Peyer's patch (tissue), 4 donors: ENCODE measurements at places on chromosomes 2 and 18. TPM values are rescaled to one million over a fixed set of nuclear protein-coding genes. Genes with fewer than 3 reads are reported as not detected.

DNA sequence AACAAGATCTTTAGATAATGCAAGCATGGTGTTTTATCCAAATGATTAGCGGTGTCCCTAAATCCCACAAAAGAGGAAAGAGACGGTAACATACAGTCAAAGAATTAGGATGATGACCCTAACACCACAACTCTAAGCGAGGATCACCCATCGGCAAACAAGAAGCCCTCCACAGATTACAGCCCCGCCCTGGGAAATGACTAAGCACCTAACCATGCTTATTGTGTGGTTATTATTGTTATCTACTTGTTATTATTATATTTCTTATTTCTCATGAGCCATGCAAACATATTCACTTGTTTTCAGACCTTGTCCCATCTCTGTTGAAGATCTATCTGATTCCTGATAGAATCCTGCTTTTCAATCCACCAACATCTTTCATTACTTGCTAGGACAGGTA is 651.3 kb downstream of the NYAP2 start:
- DNase-seq: no peak
- H3K4me1 ChIP-seq: no peaks in the 10 kb centered on the region
- H3K4me3 ChIP-seq: no peak overlapping the region
- no peaks in the 10 kb centered on the region for H3K36me3 ChIP-seq
- H3K27ac ChIP-seq: no peak overlapping the region

DNA sequence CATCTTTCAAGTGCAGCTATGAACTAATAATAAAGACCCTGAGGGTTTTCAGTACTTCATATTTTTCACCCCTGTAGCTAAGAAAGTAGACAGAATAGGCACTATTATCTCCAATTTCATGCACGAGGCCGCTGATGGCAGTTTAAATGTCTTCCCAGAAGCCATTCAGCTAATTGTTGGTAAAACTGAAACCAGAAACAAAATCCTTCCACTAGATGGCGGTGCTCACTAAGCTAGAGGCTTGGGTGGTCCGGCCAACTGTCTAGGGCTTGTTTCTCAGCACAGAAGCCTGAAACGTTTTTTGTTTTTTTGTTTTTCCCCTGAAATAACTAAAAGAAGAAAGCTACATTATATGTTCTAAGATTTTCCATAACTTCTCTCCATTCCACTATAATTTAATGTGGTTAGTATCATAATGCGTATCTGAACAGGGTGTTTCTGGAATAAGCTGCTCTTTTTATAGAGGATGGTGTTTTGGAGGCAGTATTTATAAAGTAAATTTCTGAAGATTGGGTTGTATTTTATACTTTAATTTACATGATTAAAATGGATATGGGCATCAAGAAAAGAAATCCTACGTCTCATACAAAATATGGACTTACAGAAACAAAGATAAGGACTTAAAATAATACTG is 159.4 kb downstream of the PIK3C3 start:
- peaks cover 4% of the 10 kb centered on the region for H3K4me1 ChIP-seq
- H3K27me3 ChIP-seq: no peaks in the 10 kb centered on the region
- H3K4me3 ChIP-seq: no peak overlapping the region
- no peaks in the 10 kb centered on the region for H3K36me3 ChIP-seq
- H3K27ac ChIP-seq: no peak overlapping the region

GRCh38 chr18:24586662-24587360 is 126.4 kb downstream of the HRH4 start:
- H3K36me3 ChIP-seq: no peaks in the 10 kb centered on the region
- no peak overlapping the region for H3K4me3 ChIP-seq
- H3K4me1 ChIP-seq: no peaks in the 10 kb centered on the region
- no peak for DNase-seq

DNA sequence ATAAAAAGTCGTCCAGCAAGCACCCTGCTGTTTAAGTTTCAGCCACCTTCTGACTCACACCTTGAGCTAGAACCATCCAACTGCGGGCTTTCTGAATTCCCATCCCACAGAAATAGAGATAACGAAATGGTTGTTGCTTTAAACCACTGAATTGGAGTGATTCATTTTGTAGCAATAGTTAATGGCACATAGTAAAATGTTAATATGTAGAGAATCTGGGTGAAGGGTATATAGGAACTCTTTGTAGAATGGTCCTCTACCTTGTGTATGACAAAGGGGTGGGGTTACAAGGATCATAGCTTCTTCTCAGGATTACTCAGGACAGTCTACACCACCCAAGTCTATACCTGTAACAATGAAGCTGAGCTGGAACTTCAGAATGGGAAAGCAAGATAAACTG is 2.4 kb upstream of the MAPRE3 start:
- no peaks in the 10 kb centered on the region for H3K36me3 ChIP-seq
- H3K27ac ChIP-seq: no peak overlapping the region
- no peak overlapping the region for H3K4me3 ChIP-seq
- H3K27me3 ChIP-seq: no peaks in the 10 kb centered on the region
- H3K4me1 ChIP-seq: no peaks in the 10 kb centered on the region

GRCh38 chr18:41955688-41956087 is 654 bp downstream of the PIK3C3 start:
- no peaks in the 10 kb centered on the region for H3K36me3 ChIP-seq
- H3K4me3 ChIP-seq: peak overlapping the region; percentile 82
- H3K27ac ChIP-seq: no peak overlapping the region
- DNase-seq: no peak

DNA sequence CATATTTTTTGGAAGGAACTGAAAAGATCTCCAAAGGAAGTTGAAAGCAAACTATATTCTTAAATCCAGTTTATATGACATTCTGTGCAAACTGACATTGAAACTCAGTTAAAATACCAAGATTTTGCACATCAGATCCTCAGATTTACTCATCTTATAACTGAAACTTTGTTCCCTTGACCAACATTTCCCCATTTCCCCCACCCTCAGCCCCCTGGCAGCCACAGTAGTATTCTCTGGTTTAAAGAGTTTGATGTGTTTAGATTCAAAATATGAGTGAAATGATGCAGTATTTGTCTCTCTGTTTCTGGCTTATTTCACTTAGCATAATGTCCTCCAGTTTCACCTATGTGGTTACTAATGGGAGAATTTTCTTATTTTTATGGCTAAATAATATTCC is 99.2 kb upstream of the ITGA4 start:
- H3K27me3 ChIP-seq: no peaks in the 10 kb centered on the region
- no peak overlapping the region for H3K27ac ChIP-seq
- DNase-seq: no peak
- no peak overlapping the region for H3K4me3 ChIP-seq
- no peaks in the 10 kb centered on the region for H3K4me1 ChIP-seq

- H3K27me3 ChIP-seq: no peaks in the 10 kb centered on the region
- no peak overlapping the region for H3K4me3 ChIP-seq
- H3K36me3 ChIP-seq: no peaks in the 10 kb centered on the region
- peak overlapping the region; percentile 9 for H3K27ac ChIP-seq
- H3K4me1 ChIP-seq: no peaks in the 10 kb centered on the region
Observed at GRCh38 chr2:237234268-237234667, 148.6 kb downstream of the COPS8 start.

- no peak overlapping the region for H3K27ac ChIP-seq
- no peaks in the 10 kb centered on the region for H3K36me3 ChIP-seq
- H3K27me3 ChIP-seq: no peaks in the 10 kb centered on the region
- H3K4me1 ChIP-seq: no peaks in the 10 kb centered on the region
- H3K4me3 ChIP-seq: no peak overlapping the region
Observed at GRCh38 chr18:79323471-79323870, 72.3 kb upstream of the NFATC1 start.

DNA sequence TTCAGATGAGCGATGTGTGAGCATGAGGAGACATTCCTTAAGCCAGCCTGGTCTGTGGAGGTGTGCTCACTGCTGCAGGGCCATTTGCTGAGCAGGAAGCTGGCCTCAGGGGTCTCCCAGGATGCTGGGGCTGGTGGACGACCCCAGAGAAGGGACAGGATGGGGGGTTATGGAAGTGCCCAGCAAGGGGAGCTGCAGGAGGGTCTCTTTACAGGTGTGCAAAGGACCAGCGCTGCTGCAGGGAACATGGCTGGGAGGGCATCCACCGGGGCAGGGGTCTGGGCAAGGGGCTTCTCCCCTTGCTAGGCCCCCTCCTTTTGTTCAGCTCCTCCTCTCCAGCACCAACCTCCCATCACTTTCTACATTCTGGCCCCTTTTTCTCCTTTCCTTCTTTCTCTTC is 185.2 kb downstream of the GBX2 start:
- no peaks in the 10 kb centered on the region for H3K36me3 ChIP-seq
- H3K27ac ChIP-seq: no peak overlapping the region
- H3K4me1 ChIP-seq: no peaks in the 10 kb centered on the region
- no peak overlapping the region for H3K4me3 ChIP-seq
- DNase-seq: no peak

- DNase-seq: no peak
- H3K4me1 ChIP-seq: no peaks in the 10 kb centered on the region
- H3K27ac ChIP-seq: no peak overlapping the region
- H3K36me3 ChIP-seq: peaks cover 10% of the 10 kb centered on the region
- H3K4me3 ChIP-seq: no peak overlapping the region
- H3K27me3 ChIP-seq: no peaks in the 10 kb centered on the region
Observed at GRCh38 chr2:158539176-158540005, 82.6 kb downstream of the PKP4 start.

- no peaks in the 10 kb centered on the region for H3K27me3 ChIP-seq
- H3K27ac ChIP-seq: peak within 1 kb of the TSS; percentile 71
- H3K36me3 ChIP-seq: no peaks in the 10 kb centered on the region
- no peaks in the 10 kb centered on the region for H3K4me1 ChIP-seq
- peak within 1 kb of the TSS; percentile 78 for H3K4me3 ChIP-seq
Observed at GRCh38 chr2:152335016-152335725, at the start of gene FMNL2. Gene FMNL2 (plus strand): TSS chr2:152335174.

GRCh38 chr2:241001413-241002274 is 3.2 kb downstream of the SNED1 start:
- no peak overlapping the region for H3K4me3 ChIP-seq
- peak; percentile 46 for DNase-seq
- H3K27ac ChIP-seq: no peak overlapping the region

DNA sequence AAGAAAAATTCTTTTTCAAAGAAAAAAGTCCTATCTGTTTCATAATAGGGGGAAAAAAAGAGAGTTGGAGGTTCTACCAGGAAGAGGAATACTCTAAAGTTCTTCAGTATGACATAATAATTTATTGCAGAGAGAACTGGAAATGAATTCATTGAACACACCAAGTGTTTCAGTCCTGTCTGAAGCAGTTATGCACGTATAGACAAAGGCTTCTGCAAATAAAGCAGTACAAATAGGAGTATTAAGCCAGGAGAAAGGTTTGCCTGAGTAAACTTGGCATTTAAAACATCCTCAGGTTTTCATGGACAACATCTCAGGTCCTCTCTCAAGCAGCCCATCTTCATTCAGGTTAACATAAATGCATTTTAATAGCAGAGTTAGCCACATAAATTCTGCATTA is 141.6 kb downstream of the CCDC148 start:
- no peak for DNase-seq
- H3K36me3 ChIP-seq: no peaks in the 10 kb centered on the region
- no peak overlapping the region for H3K27ac ChIP-seq

GRCh38 chr2:127864877-127865276 is 6.9 kb upstream of the POLR2D start:
- H3K4me3 ChIP-seq: no peak overlapping the region
- DNase-seq: peak; percentile 84
- H3K27ac ChIP-seq: no peak overlapping the region

DNA sequence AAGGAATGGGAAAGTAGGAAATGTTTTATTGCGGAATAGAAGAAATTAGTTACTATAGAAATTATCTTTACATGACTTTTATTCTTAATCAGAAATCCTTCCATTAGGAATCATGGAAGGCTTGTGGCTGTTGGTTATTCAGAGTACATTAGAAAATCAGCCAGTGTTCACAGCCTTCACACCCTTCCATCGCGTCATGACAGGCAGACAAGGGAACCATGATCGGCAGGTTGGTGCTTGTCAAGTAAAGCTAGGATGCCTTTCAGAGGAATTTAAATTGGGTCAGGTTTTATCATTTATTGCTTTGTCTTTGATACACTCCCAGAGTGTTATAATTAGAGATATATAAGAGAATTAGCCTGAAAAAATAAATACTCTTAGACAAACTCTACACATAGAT is 400.6 kb downstream of the THSD7B start:
- no peak for DNase-seq
- H3K27ac ChIP-seq: no peak overlapping the region
- H3K36me3 ChIP-seq: no peaks in the 10 kb centered on the region
- H3K4me3 ChIP-seq: no peak overlapping the region
- no peaks in the 10 kb centered on the region for H3K4me1 ChIP-seq

DNA sequence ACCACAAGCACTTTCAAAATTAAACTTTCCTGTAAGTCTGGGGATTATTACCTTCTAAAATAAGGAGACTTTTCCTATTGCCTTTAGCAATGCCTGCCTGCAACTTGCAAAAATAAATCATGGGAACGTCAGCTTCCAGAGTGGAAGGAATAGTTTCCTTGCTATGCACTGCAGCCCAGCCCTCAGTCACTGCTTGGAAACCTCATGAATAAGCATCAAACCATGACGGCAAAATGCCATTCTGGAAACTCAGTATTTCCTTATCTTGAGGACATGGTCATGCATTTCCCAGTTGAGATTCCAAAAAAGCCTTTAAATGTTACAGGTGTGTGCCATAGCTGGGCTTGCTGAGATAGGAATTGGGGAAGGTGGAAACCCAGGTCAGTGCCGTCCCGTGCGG is 84.2 kb upstream of the OTOS start:
- no peak overlapping the region for H3K27ac ChIP-seq
- no peaks in the 10 kb centered on the region for H3K36me3 ChIP-seq
- H3K4me1 ChIP-seq: no peaks in the 10 kb centered on the region
- no peaks in the 10 kb centered on the region for H3K27me3 ChIP-seq

DNA sequence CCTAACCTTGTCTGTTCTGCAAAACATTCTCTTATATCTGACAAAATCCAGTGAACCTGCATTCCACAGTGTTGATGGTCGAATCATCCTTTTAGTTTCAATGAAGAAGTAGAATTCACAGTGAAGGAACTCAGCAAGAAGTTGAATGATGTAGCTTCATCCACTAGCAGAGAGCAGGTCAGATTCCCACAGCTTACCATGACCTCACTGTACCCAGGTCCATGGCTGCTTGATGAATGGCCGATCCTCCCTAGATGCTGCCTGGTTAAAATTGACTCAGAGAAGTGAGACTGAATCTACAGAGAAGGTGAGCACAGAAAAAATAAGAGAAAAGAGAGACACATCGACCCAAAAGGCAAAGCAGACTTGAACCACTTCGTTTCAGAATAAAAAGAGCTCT is 906.0 kb upstream of the CHAC2 start:
- H3K36me3 ChIP-seq: no peaks in the 10 kb centered on the region
- no peak overlapping the region for H3K4me3 ChIP-seq

The ZNF24 gene
- 36.3 TPM for total RNA-seq

The RAX gene
- total RNA-seq: not detected

The ASB18 gene
- not detected for total RNA-seq

The CHRNG gene
- total RNA-seq: not detected

The GKN1 gene
- not detected for total RNA-seq
